ENCODE measurements at places on chromosomes 1 and 21.

DNA sequence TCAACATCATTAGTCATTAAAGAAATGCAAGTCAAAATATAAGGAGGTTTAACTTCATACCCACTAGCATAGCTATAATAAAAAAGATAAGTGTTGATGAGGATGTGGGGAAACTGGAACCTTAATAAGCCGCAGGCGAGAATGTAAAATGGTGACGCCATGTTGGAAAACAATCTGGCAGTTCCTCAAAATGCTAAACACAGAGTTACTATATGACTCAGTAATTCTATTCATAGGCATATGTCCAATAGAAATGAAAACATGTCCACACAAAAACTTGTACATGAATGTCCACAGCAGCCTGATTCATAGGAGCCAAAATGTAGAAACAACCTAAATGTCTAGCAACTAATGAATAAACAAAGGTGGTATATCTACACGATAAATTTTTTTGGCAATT, 23.2 kb downstream of the DDX59 start:
- no peak for DNase-seq

DNA sequence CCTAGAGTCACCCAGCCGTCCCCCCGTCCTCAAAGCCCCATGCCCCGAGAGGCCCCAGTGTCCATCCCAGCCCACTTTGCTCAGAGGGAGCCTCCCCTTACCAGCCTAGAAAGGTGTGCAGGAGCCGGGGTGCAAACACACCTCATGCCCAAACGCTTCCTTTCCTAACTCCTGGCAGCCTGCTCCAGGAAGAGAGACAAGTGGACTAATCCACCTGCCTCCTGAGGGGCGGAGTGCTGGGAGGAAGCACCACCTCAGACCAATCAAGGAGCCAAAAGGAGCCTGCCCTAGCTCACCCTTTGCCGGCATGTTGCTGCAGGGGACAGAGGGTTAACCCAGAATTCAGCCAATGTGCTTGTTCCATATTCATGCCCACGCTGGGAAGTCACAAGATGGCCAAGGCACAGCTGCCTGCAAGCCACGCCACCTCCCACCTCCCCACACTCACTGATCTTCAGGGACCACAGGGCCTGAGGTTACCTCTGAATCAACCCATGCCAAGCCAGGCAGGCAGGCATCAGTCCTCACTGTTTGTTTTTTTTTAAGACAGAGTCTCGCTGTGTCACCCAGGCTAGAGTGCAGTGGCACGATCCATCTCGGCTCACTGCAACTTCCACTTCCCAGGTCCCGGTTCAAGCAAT, 27.8 kb downstream of the PLEKHA6 start:
- no peak for DNase-seq

DNA sequence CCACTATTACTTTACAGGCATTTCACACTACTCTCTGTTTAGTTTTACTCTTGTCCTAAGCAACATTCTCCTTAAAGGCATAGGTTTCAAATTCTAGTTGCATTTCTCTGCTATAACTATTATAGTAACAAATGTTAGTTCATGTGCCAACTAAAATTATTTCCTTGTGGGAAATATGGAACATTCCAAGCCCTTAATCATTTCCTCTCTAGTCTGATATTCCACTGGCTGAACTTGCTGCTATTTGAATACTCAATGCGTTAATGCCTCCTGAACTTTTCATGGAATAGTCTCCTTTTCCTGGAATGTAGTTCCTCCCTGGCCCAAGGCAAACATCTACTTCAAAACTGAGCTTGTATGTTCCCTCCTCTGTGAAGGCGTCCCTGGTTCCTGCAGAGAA, 19.3 kb upstream of the TBX19 start:
- peak; percentile 58 for DNase-seq

- DNase-seq, result no peak
These were observed 199.1 kb downstream of the USP25 start for GRCh38 chr21:15928686-15929425.

- peak; percentile 66 for DNase-seq
These were observed 4.0 kb upstream of the PLEKHM2 start for GRCh38 chr1:15680131-15680530.

DNA sequence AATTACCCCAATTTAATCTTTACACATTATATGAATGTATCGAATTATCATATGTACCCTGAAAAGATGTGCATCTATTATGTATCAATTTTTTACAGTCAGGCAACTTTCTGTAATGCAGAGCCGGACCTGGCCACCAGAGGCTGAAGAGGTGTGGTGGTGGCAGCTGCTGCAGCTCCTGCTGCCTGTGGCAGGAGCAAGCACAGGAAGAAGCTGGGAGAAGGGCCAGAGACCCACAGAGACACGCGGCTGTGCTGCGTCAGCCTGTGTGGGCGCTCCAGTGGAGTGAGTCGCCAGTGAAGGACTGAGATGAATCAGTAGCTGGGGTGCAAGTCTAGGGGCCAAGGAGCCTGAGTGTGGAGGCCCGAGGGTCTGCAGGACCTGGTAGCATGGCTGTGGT, 74.3 kb upstream of the COG2 start:
- no peak for DNase-seq

DNA sequence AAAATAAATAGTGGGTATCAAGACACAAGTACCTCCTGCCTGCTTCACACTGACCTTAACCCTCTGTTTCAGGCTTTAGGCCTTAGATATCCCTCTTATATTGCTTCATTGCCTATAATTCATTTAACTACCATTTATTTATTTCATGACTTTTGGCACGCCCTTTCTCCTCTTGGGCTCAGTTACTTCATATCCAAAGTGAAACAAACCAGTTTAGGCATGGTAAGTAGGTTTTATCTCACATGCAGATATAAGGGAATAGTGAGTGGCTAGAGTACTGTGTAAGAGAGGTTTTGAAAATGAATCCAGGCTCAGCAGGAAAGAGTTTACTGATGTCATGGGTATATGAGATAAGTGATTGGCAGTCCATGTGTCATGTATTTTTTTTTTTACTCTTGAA, 69.8 kb upstream of the BEND5 start:
- no peak for DNase-seq

- no peak for DNase-seq
These were observed 95.1 kb downstream of the RHOU start for GRCh38 chr1:228830185-228830953.

DNA sequence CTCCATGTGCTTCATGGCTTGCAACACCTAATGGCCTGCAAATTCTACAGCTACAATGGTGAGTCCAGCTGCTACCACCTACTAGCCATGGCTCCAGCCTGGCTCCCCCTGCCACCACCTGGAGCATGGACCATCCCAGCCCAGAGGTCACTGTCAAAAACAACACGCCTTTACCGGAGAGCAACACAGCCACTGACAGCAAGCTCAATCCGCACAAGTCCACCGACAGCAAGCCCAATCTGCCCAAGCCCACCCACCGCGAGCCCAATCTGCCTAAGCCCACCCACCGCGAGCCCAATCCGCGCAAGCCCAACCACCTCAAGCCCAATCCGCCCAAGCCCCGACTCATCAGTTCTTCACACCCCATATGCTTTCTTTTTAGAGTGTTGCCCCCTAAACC, 128.2 kb downstream of the KIF26B start:
- no peak for DNase-seq

- no peak for DNase-seq
These were observed 25.6 kb downstream of the RNF187 start for GRCh38 chr1:228512781-228513198.

- no peak for DNase-seq
These were observed 28.1 kb downstream of the SERINC2 start for GRCh38 chr1:31441073-31441472.

DNA sequence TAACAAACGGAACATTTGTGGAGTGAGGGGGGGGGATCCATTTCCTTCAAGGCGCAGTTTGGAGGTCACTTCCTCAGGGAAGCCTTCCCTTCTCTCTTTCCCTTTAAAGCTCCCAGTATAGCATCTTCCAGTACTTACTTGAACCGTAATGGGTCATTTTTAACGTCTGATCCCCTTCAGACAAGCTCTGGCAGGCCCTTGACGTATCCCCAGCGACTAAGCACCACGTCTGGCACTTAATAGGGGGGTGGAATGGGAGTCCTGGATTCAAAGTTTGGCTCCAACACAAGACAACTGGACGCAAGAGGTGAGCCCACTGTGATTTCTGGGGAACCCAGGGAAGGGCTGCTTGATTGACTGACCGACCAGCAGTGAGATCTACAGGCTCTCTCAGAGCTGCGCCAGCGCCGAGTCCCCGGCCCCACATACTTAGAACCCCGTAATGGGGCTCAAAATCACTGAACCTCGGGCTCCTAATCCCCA, 441 bp downstream of the YARS1 start:
- DNase-seq, result no peak

- no peak for DNase-seq
These were observed 156.8 kb upstream of the LRRC7 start for GRCh38 chr1:69410893-69411292.

All from amniotic stem cell (primary cell).